Hippocampal formation (tissue), 2 donors: ENCODE measurements at places on chromosomes 2 and 18.

GRCh38 chr2:134420259-134420658 lies 166.4 kb downstream of the MGAT5 start:
- DNase-seq: no peak

DNA sequence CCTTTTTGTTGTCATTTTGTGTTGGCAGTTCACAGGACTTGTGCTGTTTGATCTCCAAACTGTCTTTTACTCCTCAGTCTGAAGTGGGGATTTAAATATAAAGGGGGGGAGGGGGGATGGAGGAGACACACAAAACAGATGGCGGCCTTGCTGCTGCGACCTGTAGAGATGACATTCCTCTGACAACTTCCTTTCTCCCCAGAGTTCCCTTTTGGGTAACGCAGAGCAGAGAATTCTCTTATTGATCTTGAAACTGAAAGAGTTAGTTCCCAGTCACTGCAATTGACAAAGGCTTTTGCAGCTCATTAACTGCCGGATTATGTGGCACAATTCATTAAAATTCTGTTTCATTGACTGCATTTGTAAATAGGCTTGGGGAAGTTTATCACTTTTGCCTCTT lies 279.3 kb downstream of the TSN start:
- DNase-seq: no peak

- DNase-seq: peak; percentile 28
Measured at GRCh38 chr2:218257390-218257981, 3.3 kb upstream of the GPBAR1 start.

DNA sequence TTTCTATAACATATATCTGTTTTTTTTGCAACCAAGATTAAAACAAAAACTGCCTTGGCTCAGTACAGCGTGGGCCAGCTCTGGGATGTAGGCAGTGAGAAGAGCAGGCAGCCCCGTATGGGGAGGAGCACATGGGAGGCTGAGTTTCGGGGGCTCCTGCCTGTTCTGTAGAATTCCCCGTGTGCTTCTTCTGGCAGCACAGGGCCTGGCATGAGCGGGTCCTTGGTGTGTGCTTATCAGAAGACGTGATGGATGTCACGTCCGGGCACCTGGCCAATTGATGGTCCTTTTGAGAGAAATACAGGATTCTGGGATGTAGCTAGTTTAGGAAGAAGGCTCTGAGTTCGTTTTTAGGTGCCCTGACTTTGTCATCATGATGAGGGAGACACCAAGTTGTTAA lies 16.2 kb downstream of the IMPA2 start:
- DNase-seq: no peak

DNA sequence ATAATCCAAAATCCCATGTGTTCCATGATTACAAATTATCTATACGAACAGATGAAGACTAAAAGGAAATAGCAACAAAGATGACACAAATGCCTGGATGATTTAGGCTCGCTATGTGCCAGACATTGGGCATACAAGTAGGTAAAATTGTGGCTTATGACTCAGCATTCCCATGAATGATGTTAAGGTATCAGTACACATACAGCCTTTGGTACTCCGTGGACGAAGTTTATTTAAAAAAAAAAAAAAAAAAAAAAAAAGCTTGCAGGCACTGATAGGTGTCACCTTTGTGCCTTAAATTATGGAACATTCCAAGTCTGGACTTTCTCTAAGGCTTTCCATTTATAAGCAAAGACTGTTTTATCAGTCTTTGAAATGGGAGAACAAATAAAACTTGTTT lies 2.7 kb downstream of the CHAC2 start:
- no peak for DNase-seq

DNA sequence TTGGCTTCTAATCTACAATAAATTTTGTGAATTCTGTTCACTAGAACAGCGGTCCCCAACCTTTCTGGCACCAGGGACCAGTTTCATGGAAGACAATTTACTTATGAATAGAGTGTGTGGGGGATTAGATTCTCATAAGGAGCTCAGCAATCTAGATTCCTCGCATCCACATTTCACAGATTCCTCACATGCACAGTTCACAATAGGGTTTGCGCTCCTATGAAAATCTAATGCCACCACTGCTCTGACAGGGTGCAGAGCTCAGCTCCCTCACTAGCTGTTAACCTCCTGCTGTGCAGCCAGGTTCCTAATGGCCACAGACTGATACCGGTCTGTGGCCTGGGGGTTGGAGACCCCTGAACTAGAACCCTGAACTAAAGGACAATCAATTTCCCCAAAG lies 1568.6 kb upstream of the NXPH2 start:
- no peak for DNase-seq

DNA sequence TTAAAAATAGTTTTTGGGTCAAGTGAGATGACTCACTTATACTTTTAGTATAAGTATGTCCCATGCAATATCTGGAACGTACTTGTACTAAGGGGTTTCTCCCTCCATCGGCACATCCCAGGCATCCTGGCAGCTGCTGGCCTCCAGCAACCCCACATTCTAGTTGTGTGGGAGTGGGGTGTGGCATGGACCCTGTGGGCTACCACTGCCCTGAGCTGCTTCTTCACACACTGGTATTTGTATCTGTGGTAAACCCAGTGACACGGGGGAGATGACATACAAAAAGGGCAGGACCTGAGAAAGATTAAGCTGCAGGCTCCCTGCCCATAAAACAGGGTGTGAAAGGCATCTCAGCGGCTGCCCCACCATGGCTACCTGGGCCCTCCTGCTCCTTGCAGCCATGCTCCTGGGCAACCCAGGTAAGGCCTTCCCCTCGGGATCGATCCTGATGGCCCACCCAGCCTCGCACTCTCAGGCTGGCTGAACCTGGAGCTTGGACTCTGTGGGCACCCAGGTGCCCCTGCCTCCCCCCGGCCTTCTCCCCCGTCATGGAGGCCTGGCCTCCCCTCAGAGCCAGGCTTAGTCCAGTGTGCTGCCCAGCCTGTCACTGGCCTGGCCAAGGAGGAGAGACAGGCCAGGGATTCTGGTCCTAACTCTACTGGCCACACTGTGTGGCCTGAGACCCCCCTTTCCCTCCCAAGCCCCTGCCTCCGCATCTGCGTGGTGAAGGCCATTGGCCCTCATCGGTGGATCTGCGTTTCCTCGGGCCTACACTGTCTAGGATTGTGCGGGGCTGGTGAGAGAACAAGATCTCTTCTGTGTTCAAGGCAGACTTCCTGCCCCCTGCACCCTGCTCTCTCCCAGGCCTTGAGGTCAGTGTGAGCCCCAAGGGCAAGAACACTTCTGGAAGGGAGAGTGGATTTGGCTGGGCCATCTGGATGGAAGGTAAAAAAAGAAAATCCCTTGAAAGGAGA lies at the start of gene GNLY:
Gene GNLY (plus strand): TSS at position 307 of the 974 bp plus-strand sequence. CDS start 61 bp downstream, at position 368.
- no peak for DNase-seq

- DNase-seq: no peak
Measured at GRCh38 chr2:64819361-64819760, 165.6 kb upstream of the SERTAD2 start.

GRCh38 chr2:96816836-96817702 lies 1.0 kb downstream of the CNNM3 start:
- no peak for DNase-seq

- no peak for DNase-seq
Measured at GRCh38 chr2:2887772-2888387, 489.7 kb downstream of the EIPR1 start.

- no peak for DNase-seq
Measured at GRCh38 chr2:28702415-28702861, 49.2 kb upstream of the PPP1CB start.

- DNase-seq: no peak
Measured at GRCh38 chr2:3586220-3586619, 8.7 kb upstream of the COLEC11 start.

DNA sequence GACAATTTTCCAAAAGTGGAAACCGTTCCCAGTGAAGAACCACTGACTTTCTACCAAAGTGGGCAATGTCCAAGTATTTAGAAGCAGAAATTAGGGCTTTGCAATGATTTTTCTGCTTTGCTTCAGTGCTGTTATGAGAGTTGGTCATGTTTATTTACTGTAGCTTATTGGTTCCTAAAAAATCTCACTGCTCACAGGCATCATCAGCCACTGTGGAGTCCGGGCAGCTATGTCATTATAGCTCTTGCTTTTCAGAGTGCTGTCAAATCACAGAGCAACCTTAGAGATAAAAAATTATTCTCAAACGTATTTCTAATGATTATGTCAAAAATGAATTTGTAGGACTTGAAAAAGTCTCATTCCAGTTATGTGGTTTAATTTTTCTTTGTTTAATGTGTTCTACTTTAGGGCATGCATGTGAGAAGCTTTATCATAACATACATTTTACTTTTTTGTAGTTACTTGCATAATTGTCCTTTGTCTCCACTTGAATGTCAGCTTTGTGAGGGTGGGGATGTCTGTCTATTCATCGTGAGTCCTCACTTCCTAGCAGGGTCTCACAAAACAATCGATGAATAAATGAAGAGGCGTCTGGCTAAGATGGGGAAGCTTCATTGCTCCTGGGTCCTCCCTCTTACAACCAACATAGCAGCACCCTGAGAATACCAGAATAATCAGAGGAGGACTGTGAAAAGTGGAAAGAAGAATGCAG lies 117.6 kb downstream of the TPGS2 start:
- no peak for DNase-seq

DNA sequence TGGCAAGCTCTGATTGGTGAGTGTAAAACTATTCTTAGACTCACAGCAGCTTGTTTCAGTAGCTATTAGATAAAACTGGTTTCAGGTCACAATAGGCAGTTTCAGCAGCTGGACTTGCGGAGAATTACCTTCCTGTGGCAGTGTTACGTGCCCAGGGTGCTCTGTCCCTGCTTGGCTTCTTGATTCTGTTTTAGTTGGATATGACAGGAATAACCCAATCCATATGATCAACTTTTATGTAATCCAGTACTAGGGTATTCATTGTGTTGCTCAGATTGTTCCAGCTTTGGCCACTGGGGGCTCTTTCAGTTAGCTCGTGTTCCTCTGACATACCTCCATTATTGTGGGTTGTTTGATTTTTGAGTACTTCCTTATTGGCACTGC lies 43.1 kb downstream of the INPP4A start:
- DNase-seq: no peak

DNA sequence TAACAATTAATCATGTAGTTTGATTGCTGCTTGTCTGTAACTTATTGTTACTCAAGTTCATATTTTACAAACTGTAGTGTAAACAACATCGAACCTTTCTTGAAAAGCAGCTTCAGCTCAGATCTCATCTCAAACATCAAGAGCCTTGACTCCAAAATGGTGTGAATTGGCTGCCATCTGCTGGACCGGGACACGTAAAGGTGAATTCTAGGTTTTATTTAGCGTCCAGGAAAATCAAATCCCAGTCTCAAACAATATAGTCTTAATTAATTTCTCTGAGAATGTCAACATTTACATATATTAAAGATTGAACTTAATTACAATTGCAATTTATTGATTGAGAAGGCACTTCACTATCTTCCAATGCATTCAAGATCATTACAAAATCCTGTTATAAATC lies 453.0 kb downstream of the GALR1 start:
- DNase-seq: no peak

GRCh38 chr2:218570850-218571249 lies 2.2 kb downstream of the CNOT9 start:
- DNase-seq: no peak

- DNase-seq: no peak
Measured at GRCh38 chr2:175057078-175057685, 52.0 kb upstream of the CHN1 start.
